ENCODE measurements at places on chromosomes 3 and 15. TPM values are rescaled to one million over a fixed set of nuclear protein-coding genes. Genes with fewer than 3 reads are reported as not detected.

DNA sequence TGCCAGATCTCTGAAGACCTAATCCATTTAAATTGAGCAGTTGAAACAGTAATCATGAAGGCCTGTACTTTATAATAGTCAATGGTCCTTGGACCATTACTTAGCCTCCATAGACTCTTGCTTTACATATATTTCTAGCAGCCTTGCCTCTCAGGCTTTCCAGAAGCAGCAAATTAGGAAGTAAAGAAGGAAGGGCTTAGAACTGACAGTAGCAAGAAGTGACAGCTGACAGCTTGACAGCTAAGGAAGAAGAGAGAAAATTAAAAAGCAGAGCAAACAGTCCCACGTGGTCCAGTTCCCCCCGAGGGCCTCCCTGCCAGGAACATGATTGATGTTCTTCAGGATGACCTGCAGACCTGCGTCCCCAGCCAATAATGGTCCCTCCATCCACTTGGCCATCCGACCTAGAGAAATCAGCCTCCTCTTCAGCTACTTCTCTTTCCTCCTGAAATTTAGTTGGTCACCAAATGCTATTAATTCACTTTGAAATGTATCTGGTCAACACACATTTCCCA, 15.0 kb upstream of the PSMD6 start:
- no peak for DNase-seq

GRCh38 chr3:48564022-48564421, 441 bp upstream of the UCN2 start:
- peak; percentile 89 for DNase-seq

- DNase-seq: no peak
Measured at GRCh38 chr15:96645796-96646195, 315.3 kb downstream of the NR2F2 start.

- DNase-seq: no peak
Measured at GRCh38 chr3:157913741-157914150, 192.5 kb downstream of the SHOX2 start.

GRCh38 chr15:29456255-29456654, 186.6 kb upstream of the NSMCE3 start:
- no peak for DNase-seq

- DNase-seq: no peak
Measured at GRCh38 chr3:55127565-55127964, 199.7 kb upstream of the LRTM1 start.

- no peak for DNase-seq
Measured at GRCh38 chr15:83100097-83100646, 7.3 kb upstream of the TM6SF1 start.

- no peak for DNase-seq
Measured at GRCh38 chr3:121269389-121269788, 276.4 kb downstream of the POLQ start.

- DNase-seq: no peak
Measured at GRCh38 chr3:144655423-144655822, 683.8 kb downstream of the DIPK2A start.

SMCO1 gene
- not detected for total RNA-seq

ALDH1L1 gene
- 0.50 TPM for total RNA-seq

ZBBX gene
- total RNA-seq: 3.1 TPM

All from A172 (cell line).